ENCODE measurements at places on chromosomes 11 and 22. TPM values are rescaled to one million over a fixed set of nuclear protein-coding genes. Genes with fewer than 3 reads are reported as not detected.

Gene SOX6
- total RNA-seq = 0.36 TPM

Gene PRRG4
- total RNA-seq = 3.1 TPM

Gene PICK1
- total RNA-seq = 38.7 TPM

Gene KREMEN1
- total RNA-seq = 4.8 TPM

Gene PPP1CA
- total RNA-seq = 365 TPM

Gene ARHGEF17
- 26.4 TPM for total RNA-seq

Gene NUP160
- total RNA-seq = 12.3 TPM

Gene SCN3B
- total RNA-seq = 0.23 TPM

Gene CLCF1
- 44.6 TPM for total RNA-seq

Measured in epithelial cell of proximal tubule (primary cell).